ENCODE measurements at places on chromosomes 16 and 17. TPM values are rescaled to one million over a fixed set of nuclear protein-coding genes. Genes with fewer than 3 reads are reported as not detected.
A peak's percentile ranks its signal among the peaks of the same experiment; 100 is the strongest.

- DNase-seq: no peak
Measured at GRCh38 chr16:30767767-30768465, 5.8 kb downstream of the RNF40 start.

DNA sequence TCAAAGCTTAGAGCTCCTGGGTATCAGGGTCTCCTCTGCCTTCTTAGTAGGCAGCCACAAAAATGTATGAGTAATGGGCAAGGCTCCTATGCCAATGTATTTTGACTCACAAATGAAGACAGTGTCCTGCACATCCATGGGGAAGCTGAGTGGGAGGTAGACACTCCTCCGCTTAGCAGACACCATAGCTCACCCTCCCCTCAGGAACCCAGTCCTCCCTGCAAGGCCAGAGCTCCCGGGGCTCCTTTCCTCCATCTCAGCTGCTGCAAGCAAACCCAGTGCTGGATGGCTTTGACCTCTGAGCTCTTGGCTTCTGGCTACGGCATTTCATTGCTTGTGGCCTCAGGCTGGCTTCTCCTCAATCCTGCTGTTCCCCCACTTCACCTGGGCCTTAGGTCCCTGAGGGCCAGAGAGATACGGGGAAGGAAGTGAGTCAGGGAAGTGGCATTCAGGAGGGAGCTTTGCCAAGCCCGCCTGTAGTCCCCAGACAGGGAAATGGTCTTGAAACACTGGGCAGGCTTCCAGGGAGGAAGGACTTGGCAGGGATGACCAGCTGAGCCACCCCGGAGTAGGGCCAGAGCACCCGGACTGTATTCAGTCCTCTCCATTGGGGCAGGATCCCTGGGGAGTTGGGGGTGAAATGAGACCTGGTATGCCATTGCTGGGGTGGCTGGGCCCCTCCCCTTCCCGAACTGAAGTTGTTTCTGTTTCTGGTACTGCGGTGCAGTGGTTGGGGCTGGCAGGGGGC, 4.5 kb downstream of the ABCC3 start:
- DNase-seq: peak; percentile 98

- peak; percentile 49 for DNase-seq
Measured at GRCh38 chr17:27236717-27237315, 57.1 kb upstream of the WSB1 start.

GRCh38 chr16:86868786-86869185, 290.4 kb downstream of the FOXL1 start:
- no peak for DNase-seq

DNA sequence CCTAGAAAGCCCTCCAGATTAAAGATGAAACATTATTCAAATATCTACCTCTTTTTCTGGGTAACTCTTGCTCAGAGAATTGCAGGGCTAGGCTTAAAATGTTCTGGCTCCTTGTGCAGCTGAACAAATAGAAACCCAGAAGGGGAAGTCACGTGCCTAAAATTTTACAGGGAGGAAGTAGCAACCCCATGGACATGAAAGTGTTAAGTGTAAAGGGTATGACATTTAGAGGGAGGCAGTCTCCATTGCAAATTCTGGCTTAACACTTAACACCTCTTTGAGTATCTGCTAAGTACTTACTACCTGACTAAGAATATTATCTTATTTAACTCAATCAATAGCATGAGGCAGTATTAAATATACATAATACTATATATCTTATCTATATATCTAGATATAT, 376.1 kb upstream of the ERCC4 start:
- no peak for DNase-seq

DNA sequence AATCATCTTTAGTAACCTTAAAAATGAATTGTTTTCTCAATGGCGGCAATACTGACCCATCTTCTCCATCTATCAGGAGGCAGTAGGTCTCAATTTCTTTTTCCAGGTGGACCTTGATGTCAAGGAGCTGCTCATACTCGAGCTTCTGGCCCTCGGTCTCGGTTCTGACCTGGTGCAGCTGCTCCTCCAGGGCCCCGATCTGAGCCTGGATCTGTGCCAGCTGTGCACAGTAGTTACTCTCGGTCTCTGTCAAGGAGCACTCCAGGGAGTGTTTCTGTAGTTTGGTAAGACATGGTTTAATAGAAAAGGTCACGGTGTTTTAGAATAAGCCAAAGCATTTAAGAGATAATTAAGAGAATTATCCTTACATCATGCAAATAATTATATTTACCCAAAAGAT, 4.9 kb downstream of the KRT27 start:
- DNase-seq: no peak

DNA sequence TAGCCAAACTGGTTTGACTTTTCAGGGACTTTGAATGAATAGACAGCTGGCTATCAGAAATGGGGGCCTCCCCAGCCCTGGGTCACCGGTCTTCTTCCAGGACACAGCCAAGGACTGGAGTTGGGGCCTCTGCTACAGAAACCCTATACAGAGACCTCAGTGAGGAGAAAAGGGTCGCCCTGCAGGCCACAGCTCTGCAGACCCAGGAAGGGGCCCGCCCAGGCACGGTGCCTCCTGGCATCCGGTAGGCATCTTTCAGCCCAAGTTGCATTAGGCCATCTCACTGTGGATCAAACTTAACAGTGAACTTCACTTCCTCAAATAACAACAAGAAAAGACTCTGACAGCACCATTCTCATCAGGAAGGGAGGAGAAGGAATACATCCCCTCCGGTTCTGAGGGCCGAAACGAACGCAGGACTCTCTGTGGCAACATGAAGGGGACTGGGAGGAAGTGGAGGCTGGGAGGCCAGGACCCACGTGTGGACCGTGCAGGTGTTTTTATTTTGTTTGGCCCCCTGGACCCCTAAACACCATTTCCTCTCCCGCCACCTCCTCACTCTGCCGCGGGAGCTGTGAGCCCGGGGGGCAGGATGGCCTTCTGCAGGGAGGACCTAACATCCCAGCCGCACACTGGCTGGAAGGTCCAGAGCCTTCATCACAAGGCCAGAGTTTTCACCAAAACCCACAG, 7.2 kb downstream of the SLC38A10 start:
- DNase-seq: no peak

DNA sequence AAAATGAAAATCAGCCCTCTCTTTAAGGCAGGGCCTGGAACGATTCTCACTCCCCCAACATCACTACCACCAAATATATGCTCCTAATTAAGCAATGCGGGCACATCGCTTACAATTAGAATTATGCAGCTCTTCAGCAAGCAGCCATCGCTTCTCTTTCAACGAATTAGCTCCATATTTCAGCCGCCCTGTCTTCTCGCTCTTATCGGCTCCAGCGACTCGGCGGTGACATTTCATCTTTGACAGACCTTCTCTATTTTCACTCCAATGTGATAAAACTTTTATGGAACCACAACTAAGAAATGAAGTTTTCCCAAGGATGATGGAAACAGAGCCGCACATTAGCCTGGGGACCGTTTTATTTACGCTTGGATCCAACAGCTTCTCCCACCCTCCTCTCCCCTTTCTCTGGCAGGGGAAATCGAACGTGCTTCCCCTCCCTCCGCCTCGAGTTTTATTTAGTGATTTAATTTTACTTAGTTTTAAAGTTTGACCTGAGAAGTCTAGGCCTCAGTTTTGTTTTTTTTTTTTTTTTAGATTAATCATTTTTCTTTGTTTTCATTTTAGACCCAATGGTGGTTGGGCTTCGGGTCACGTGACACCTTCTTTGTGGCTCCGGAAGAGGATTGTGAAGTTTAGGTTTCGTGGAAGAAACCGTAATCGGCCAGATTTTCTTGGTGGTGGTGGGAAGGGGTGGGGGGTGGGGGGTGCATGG, 3.1 kb upstream of the HOXB2 start:
- DNase-seq: peak; percentile 59

- DNase-seq: no peak
Measured at GRCh38 chr16:31181102-31181830, 1.3 kb downstream of the FUS start.

GRCh38 chr17:48055531-48056245, 7.5 kb downstream of the NFE2L1 start:
- DNase-seq: peak; percentile 80

Gene SOX8
- total RNA-seq: 0.14 TPM

Gene CHST4
- total RNA-seq: not detected

DNA sequence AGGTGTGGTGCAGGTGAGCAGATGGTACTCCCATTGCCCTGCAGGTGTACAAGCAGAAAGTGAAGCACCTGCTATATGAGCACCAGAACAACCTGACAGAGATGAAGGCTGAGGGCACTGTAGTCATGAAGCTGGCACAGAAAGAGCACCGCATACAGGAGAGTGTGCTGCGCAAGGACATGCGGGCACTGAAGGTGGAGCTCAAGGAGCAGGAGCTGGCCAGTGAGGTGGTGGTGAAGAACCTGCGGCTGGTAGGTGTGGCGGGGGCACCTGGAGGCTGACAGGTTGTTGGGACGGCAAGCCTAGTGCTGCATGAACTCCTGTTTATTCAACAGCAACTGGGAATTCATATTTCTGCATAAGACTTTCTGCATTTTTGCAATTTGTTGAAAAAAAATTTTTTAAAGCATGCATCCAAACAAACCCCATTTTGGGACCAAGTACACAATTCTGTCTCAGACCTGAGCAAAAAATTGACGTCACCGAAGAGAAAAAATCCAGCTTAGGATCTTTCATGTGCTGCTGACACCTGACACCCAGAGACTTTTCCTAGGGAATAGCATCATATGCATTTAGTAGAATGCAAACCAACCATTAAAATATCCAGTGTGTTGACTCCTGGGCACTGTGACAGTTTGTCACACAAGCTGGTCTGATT, 13.5 kb upstream of the DBNDD1 start:
- no peak for DNase-seq

GRCh38 chr16:69481901-69482341, 57.5 kb downstream of the CYB5B start:
- DNase-seq: no peak

Gene KRT33B
- not detected for total RNA-seq

DNA sequence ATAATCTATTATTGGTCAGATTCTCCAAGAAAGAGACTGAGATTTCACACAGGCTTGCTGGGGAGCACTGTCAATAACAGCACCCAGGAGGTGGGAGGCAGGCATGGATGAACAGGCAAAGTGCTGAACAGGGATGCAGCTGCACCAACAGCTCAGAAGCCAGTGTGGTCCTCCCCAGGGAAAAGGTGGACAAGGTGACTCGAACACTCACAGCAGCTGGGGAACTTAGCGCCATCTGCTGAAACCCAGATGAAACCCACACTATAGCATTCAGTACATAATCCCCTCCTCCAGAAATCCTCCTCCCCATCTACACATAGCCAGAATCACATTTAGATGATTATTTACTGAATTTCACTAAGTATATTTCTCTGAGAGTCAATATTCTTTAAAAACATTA, 255.2 kb upstream of the WSB1 start:
- DNase-seq: no peak

DNA sequence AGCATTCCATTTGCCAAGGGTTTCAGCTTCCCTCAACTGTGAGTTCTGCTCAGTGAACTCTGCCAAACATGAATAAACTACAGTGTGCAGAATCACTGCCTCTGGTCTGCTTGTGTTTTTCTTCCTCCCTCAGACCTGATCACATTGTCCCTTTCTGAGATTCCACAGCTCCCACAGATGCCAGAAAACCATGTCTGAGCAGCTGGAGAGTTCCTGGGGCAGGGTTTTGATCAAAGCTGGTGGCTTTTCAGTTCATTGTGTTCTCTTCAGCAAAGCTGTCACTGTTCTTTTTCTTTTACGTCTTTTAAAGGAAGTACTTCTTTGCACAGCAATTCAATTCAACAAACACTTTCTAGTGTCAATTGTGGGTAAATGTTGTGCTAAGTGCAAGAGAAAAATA, 555.8 kb downstream of the RBFOX1 start:
- DNase-seq: no peak

Data from Caki2 (cell line).